ENCODE measurements at places on chromosomes 12 and 14.

GRCh38 chr12:24034160-24034559 lies 84.7 kb upstream of the SOX5 start:
- no peak for DNase-seq

GRCh38 chr12:111379942-111380554 lies 11.2 kb upstream of the PHETA1 start:
- DNase-seq: no peak

DNA sequence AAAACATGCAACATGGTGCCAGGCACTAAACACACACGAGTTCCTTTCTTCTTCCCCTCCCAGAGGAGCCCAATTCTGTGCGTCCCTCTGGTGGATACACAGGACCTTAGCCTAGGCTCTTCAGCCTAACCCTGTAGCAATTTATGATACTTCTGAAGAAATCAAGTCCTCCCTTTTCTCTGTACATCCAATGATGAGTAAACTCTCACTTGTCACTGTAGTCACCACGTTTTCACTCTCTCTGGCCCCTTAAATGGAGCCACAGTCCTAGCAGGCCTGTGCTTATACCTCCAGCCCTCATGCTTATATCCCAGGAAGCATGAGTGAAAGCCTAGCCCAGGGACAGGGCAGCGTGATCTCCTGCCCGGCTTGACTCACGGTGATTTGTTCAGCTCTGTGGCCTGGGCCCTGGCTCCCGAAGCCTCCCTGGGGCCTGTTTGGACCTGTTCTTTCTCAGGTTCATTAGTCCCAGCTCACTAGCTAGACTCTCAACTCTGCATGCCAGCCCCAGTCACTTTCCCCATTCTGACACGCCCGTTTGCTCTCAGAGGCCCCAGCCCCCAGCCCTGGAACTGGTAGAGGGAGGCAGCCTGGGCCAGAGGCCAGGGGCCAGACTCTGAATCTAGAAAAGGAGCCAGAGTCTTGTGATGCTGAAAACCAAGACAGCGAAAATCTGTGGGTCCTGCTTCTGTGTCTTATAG lies 24.1 kb upstream of the PLEKHG3 start:
- no peak for DNase-seq

- no peak for DNase-seq
These were observed 100.2 kb downstream of the KIF26A start for GRCh38 chr14:104238424-104239184.

DNA sequence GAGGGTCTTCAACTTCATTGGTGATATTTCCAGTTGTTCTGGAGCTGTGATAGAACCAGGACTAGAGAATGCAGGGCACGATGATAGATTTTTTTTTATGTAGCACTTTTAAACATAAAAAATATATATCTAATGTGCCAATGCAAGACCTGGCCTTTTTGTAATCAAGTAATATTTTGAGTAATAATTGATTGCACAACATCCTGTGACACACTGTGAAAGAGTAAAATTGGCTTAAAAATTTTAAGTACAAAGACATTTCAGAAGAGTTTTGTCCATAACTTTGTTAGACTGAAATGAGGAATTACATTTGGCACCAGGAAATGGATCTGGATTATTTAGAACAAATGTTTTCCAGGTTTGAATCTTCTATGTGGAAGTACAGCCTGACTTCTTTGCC lies 22.1 kb downstream of the PRKCH start:
- DNase-seq: no peak

GRCh38 chr14:99260116-99260515 lies 11.9 kb downstream of the BCL11B start:
- DNase-seq: no peak

- no peak for DNase-seq
These were observed 130.6 kb upstream of the MDM1 start for GRCh38 chr12:68462803-68463202.

DNA sequence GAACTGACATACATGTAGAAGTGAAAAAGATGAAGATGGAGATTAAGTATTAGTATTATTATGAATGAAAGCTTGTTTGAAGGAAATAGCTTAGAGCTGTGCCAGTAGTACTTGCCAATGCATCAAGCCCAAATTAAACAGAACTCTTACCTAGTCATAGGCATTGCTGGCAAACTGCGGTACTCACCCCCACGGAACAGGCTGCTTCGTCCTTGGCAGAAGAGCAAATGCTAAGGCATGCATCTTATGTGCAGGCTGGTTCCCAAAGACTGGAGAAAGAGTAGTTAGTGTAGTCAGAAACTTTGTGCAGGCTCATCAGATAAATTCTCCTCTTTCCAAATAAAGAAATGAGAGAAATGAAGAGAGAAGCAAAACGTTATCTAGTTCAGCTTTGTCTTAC lies 134.8 kb downstream of the CCDC59 start:
- DNase-seq: no peak

DNA sequence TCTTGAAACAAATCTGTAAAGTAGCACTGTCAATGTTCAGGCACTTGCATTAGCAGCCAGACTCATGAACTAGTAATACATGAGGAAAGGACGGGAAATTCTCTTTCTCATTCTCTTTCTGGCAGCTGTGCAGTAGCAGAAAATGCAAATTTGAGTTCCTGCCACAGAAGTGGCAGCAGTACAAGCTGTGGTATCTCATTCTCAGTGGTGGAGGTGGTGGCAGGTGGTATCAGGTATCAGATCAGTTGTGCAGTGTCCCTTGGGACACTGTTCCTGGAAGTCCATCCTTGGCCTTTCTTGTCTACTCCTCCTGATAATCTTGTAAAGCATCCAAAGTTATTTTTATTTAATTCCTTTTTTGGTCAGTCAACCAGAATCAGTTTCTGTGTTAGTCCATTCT lies 103.0 kb downstream of the C12orf42 start:
- peak; percentile 5 for DNase-seq

GRCh38 chr12:87687362-87687761 lies 341.8 kb downstream of the C12orf50 start:
- DNase-seq: no peak

- DNase-seq: no peak
These were observed 22.8 kb upstream of the CEBPE start for GRCh38 chr14:23141706-23142444.
